ENCODE measurements at places on chromosomes 3 and 15.

DNA sequence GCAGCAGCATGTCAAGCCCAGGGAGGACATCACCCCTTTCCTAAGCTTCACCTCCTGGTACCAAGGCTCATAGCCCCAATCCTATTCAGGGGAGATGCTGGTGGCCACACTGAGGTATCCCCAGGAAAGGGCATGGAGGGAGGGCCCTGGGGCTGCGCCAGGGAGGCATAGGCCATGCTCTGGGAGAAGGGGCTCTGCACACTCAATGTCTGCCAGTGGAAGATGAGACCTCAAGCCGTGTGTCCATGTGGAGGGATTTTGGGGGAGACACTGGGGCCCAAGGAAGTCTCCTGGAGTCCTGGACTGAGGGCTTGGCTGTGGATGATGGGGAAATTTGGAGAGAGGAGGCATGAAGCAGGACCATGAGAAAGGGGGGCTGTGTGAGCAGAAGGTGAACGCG is 21.2 kb upstream of the PRR23E start:
- DNase-seq, result no peak

- no peak for DNase-seq
These were observed 391.6 kb downstream of the MECOM start for GRCh38 chr3:169271936-169272335.

DNA sequence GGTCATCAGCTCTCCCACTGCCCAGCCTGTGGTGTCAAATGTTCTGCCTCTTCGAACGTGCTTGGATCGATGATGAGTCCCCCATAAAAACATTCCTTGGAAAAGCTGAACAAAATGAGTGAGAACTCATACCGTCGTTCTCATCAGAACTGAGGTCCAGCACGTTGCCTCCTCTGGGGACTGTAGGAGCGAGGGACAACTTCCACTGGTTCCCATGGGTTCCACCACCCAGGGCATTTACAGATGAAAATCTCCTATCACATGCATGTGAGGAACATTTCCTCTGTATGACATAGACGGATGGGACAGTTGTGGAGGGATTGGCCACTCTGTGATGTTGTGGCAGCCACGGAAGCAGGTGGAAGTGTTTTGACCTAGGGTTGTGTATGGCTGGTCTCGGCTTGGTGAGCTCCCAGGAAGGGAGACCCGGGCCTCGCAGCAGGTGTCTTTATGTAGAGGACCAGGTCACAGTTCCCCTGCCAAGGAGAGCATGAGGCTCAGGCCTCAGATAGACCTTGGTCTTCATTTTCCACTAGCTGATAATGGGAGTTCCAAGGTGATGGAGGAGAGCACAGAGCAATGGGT is 113.0 kb downstream of the SNRPN start:
- DNase-seq, result no peak

DNA sequence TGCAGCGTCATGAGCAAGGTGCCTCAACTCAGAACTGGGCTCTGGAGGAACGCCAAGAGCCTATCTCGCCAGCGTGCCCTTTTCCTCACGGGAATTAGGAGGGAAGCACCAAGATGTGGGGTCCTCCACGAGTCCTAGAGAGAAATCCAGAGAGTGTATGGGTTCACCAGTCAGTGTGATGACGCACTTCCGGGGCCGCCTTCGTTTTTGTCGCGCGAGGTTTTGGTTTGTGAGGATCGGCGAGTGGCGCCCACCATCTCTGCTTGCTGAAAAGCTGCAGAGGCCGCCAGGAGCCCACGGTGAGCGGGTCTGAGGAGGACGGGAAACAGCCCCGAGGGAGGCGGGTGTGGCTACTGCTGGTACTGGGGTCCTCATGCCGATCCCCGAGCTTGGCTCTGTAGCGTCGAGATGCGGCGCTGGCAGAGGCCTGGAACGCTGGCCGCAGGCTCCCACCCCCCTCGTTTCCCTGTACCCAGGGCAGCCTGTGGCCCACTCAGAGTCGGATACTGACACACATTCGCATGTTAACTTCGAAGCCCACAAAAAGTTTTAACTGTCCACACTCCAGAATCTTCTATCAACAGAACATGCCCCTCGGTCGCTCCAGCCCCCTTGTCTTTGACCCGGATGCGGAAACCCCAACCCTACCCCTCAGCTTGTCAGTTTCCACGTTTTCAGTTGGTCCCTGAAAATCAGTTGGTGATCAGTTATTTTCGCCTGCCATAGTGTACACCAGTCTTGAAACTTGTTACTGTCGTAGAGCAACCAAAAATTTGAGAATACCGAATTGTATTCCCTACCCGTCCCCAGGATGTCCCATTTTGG is 30.4 kb downstream of the ZNF662 start:
- no peak for DNase-seq

GRCh38 chr3:182005701-182006100 is 294.0 kb downstream of the SOX2 start:
- no peak for DNase-seq

GRCh38 chr3:77421916-77422315 is 382.0 kb downstream of the ROBO2 start:
- DNase-seq, result no peak

- no peak for DNase-seq
These were observed 328.8 kb downstream of the CNTN6 start for GRCh38 chr3:1421577-1421976.

GRCh38 chr3:72894976-72895552 is 7.2 kb downstream of the GXYLT2 start:
- DNase-seq, result no peak

- DNase-seq, result no peak
These were observed 1.1 kb upstream of the PLCH1 start for GRCh38 chr3:155745795-155746550.

GRCh38 chr15:70715840-70716485 is 47.4 kb downstream of the UACA start:
- no peak for DNase-seq

- no peak for DNase-seq
These were observed 230.4 kb upstream of the STT3B start for GRCh38 chr3:31302343-31302742.

DNA sequence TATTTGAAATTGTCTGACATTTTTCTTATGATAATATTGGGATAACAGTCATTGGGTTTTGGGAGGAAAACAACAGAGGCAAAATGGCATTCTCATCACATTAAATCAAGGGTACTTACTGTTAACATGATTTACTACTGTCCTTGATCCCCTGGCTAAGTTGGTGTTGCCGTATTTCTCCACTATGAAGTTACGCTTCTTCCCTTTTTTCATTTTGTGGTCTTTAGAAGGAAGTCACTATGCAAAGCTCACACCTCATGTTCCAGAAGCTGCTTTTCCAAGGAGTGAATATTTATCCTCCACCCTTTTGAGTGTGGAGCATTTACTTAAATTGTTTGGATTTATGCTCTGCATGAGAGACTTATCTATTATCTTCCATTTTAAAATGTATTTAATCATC is 63.7 kb downstream of the ALCAM start:
- no peak for DNase-seq

- DNase-seq, result no peak
These were observed 133.8 kb upstream of the RARB start for GRCh38 chr3:25294169-25294805.

GRCh38 chr15:68186671-68187397 is 18.3 kb downstream of the CALML4 start:
- no peak for DNase-seq
